ENCODE measurements at places on chromosomes 2 and 18. TPM values are rescaled to one million over a fixed set of nuclear protein-coding genes. Genes with fewer than 3 reads are reported as not detected.

- DNase-seq = no peak
Measured at GRCh38 chr2:169362118-169362893, at the start of gene LRP2. TSS of gene LRP2 (minus strand) at chr2:169362534. CDS start at chr2:169362399, 135 bp downstream.

GRCh38 chr2:43049836-43050801, 176.3 kb downstream of the ZFP36L2 start:
- peak; percentile 30 for DNase-seq

- DNase-seq = no peak
Measured at GRCh38 chr2:26483957-26484565, 6.1 kb upstream of the OTOF start.

DNA sequence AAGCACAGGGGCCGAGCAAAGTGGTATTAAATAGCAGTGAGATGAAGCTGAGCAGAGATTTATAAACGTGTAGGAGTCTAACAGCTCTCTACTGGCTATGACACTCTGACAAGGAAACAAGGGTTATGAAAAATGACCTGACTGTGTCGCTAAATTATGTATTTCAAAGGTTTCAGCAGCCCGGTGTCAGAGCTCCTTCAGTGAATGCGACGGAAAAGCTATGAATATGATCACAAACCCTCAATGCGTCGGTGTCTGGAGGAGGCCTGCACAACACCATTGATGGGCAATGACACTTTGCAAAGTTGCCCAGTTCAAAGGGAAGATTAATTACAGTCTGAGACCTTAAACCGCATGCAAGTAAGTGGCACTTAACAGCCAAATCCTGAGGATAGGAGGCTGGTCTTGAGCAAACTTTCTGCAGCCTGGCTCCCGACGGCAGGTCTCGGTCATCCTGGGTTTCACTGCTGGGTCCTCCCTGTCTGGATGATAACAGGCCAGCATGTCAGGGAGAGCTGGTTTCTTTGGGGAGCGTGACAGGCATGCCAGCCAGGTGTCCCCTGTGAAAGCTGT, 615.1 kb upstream of the SALL3 start:
- no peak for DNase-seq

DNA sequence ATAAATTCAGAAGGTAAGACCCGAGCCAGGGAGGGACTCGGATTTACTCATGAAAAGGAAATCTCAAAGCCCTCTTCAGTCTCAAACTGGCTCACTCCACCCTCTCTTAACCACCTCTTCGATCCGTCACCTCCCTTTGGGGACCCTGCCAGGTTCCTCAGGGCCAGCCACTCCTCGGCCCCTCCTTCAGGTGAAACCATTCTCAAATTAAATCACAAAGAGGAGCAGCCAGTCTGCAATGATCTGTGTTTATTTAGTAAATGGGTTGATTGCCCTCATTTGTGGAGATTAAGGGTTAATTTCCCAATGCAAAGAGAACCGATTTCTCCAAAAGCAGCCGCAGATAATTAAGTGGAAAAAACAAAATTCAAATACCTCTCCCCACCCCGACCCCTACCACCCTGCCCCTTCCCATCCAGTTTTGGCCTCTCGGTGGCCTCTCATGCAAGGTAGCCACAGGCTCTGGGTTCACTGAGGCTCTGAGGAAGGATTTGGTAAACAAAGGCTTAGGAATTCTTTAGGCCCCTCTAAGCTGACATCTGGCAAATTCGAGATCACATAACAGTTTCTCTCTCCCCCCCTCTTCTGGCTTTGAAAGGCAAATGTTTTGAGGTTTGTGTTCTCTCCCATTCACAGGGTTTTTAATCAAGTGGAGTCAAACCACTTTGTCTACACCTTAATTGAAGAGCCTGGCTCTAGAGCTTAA, 10.3 kb upstream of the FZD7 start:
- DNase-seq = no peak

- no peak for DNase-seq
Measured at GRCh38 chr2:43212216-43212835, 14.1 kb downstream of the ZFP36L2 start.

- no peak for DNase-seq
Measured at GRCh38 chr2:65320946-65321345, 93.3 kb downstream of the ACTR2 start.

DNA sequence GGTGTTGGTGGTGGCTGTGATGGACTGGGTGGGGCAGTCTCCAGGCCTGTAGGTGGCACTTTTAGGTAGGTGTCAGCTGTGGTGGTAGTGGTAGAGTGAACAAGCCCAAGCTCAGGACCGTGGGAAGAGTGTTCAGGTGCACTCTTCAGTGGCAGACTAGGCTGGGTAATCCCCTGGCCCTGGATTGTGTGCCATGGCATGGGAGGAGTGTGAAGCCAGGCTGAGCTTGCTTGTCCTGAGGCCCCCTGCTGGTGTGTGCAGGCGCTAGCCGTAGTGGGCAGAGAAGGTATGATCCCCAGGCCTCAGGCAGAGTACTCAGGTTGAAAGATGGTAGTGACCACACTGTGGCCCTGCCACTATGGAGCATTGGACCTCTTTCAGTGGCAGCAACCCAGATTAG, 850.3 kb downstream of the DSC3 start:
- no peak for DNase-seq

DNA sequence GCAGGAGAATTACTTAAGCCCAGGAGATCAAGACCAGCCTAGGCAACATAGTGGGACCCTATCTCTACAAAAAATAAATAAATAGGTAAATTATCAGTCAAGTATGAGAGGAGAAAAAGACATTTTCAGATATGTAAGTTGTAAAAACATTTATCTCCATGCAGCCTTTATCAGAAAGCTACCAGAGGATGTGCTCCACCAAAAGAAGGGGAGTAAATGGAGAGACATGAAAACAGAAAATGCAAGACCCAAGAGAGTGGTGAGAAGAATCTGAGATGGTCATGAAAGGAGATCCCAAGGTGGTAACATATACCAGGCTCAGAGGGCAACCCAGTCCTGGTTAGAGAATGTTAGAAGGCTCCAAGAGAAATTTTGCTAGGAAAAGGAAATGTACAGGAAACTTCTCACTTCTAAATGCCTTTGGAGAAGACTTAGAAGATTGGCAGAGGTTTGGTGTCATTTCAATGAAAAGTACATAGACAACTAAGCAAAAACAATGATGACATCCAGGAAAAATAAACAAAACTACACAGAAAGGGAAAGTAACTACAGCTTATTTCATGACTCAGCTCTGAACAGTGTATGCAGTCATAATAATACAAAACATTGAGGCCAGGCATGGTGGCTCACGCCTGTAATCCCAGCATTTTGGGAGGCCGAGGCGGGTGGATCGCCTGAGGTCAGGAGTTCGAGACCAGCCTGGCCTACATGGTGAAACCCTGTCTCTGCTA, 19.5 kb downstream of the CIB4 start:
- DNase-seq = no peak

- no peak for DNase-seq
Measured at GRCh38 chr18:72697706-72698105, 153.6 kb upstream of the CBLN2 start.

- no peak for DNase-seq
Measured at GRCh38 chr2:128710729-128711128, 392.1 kb upstream of the HS6ST1 start.

DNA sequence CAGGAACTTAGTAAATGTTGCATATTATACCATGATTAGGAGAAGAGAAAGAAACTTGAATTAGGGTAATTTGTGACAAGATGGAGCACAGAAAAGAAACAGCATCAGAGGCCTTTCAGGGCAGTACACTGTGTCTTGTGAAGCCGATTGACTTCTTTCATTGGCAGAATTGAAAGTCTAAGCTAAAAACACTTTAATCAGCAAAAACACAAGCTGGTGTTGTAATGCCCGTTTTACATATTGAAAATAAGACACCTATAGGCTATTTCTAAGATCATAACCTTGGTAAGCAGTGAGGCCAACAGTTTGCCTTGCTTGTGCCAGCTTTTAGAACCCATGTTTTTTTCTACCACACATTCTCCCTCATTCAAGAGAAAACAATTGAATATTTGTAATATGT, 1378.1 kb upstream of the NXPH2 start:
- DNase-seq = no peak

GRCh38 chr2:45028276-45028675, 19.0 kb upstream of the SIX2 start:
- no peak for DNase-seq

DNA sequence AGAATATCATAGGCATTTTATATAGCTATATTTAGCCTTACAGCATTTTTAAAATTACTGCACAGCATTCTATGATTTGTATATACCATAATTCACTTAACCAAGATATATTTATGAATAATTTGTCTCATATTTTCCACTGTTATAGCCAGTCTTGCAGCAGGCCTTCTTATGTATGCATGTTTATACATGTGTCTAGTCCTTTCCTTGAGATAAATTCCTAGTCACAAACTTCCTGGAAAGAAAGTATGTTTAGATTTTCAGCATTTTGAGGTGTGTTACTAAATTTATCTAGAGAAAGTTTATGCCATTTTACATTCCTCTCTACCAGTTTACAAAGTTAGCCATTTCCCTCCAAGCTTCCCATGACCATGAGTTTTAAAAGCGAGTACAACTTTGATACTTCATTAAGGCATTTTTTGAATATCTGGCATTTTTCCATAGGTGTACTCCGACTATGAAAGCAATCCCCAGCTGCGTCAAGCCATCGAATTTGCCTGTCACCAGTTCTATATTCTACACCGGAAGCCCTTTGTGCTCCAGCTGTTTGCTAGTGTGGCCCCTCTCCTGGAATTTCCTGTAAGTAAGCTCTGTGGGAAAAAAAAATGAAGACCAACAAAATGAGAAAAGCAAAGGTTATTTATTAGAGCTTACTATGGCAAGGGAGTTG, 59.4 kb upstream of the RPE start:
- DNase-seq = no peak

- no peak for DNase-seq
Measured at GRCh38 chr2:59871830-59872229, 681.6 kb downstream of the BCL11A start.

DNA sequence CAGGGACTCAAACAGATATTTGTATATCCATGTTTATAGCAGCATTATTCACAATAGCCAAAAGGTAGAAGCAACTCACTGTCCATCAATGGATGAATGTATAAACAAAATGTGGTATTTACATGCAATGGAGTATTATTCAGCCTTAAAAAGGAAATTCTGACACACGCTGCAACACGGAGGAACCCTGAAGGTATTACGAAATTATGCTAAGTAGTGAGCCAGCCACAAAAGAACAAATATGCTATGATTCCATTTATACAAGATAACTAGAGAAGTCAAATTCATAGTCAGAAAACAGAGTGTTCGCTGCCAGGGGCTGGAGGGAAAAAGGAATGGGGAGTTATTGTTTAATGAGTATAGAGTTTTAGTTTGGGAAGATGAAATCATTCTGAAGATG, 61.0 kb upstream of the CDKL4 start:
- no peak for DNase-seq

GRCh38 chr2:153912798-153913396, 41.2 kb downstream of the GALNT13 start:
- DNase-seq = no peak

GRCh38 chr2:98927027-98927426, 9.0 kb downstream of the CRACDL start:
- no peak for DNase-seq

- DNase-seq = no peak
Measured at GRCh38 chr2:201139836-201140604, 24.1 kb downstream of the CFLAR start.

DNA sequence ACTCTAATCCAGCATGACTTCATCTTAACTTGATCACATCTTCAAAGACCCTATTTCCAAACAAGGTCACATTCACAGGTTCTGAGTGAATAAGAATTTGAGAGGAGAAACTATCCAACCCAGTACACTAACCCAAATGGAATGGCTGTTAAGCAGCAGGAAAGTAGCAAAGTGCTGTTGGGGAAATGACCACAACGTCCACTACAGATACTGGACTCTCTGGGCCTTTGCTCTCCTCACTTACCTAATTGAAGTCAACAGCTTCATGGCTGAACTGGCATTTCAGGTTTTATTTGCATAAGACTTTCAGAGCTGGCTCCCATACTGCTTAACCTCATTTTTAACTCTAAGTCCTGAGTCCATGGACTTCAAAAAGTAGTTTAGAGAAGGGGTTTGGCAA, 38.0 kb upstream of the ACVR2A start:
- DNase-seq = no peak

DNA sequence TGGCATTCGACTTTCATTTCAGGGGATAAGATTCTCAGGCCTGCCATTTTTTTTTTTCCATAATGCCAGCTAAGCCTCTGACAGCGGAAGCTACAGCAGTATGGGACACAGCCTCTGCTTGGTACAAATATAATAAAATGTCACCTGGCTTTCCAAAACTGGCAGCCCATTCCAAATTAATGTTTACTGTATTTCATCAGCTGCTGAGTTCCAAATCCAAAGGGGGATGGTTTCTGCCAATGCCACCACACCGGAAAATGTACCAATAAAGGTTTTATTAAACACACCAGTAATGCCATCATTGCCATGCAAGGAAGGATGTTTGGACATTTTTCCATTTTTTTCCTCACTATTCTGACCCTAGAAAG, 275.8 kb upstream of the CCDC68 start:
- no peak for DNase-seq

Gene AKAIN1
- total RNA-seq = not detected

Gene CYTIP
- total RNA-seq = 21.7 TPM

Gene C1QL2
- total RNA-seq = not detected

Gene TGFBRAP1
- 29.0 TPM for total RNA-seq

Gene COBLL1
- 42.2 TPM for total RNA-seq

Gene BCL2
- total RNA-seq = 54.5 TPM

Gene IL1A
- not detected for total RNA-seq

Gene IL37
- not detected for total RNA-seq

Gene MAPK4
- total RNA-seq = 2.0 TPM

All from Peyer's patch (tissue), 4 donors.